ENCODE measurements at places on chromosomes 1 and 21.

DNA sequence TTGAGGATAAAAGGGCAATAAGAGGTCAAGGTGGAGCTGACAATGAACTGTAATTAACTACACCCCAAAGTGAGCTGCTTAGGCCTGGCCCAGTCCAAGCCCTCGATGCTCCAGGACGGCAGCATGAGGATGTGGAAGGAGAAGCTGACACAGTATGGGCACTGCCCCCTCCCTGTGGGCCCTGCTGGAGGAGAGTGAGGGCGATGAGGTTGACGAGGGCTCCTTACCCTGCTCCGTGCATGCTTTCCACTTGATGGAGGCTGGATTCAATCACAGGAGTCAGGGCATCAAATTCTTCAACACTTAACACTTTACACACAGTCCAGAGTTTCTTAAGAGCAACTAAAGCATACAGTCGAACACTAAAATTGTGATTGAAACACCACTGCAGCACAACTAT lies 32.4 kb downstream of the COA6 start:
- DNase-seq: no peak

DNA sequence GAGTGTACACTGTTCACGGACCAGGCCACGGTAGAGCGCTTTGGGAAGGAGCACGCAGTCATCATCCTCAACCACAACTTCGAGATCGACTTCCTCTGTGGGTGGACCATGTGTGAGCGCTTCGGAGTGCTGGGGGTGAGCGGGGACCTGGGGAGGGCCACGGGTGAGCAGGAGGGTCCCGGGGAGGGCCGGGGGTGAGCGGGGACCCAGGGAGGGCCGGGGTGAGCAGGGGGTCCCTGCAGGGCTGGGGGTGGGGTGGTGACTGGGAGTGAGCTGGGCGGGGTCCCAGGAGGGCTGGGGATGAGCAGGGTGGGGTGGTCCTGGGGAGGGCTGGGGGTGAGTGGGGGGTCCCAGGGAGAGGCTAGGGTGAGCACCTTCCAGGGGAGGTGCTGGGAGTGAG lies 44.1 kb upstream of the TRAPPC10 start:
- no peak for DNase-seq

GRCh38 chr1:107681001-107681479 lies 283.9 kb downstream of the VAV3 start:
- DNase-seq: no peak

GRCh38 chr1:176617881-176618280 lies 154.9 kb downstream of the PAPPA2 start:
- DNase-seq: no peak

DNA sequence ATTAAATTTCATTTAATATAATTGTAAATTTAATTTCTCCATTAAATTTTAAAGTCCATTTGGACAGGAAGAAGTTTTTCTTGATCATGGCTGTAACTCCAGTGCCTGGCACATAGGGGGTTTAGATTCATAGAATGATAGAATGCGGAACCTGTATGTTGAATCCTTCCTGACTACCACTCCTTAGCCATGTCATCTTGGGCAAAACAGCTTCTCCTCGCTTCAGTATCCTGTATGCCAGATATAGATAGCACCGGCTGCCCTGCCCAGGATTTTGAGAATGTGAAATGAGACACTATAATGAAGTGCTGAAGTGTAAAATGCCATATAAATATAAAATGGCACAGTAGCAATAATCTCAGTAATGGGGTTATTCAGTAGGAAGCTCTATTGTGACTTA lies 6.4 kb downstream of the DYRK1A start:
- DNase-seq: no peak

GRCh38 chr1:209761011-209761635 lies 5.3 kb downstream of the TRAF3IP3 start:
- DNase-seq: no peak

DNA sequence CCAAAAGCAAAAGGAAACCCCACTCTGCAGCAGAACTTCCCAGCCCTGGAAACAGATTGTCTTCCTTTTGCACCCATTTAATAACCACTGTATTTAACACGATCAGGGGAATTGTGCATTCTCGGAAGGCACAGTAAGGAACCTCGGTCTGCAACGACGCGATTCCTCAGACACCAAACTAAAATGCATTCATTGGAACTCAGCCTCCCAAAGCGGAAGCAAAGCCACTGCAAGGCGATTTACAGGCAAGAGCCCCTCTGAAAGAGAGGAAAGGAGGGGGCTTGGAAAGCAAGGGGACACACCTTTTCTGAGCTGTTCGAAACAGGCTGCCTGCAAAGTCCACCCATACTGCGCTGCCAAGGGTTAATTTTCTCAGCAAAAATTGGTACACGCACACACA lies 297.7 kb downstream of the OMA1 start:
- no peak for DNase-seq

GRCh38 chr1:159580340-159580739 lies 7.3 kb upstream of the APCS start:
- DNase-seq: no peak

DNA sequence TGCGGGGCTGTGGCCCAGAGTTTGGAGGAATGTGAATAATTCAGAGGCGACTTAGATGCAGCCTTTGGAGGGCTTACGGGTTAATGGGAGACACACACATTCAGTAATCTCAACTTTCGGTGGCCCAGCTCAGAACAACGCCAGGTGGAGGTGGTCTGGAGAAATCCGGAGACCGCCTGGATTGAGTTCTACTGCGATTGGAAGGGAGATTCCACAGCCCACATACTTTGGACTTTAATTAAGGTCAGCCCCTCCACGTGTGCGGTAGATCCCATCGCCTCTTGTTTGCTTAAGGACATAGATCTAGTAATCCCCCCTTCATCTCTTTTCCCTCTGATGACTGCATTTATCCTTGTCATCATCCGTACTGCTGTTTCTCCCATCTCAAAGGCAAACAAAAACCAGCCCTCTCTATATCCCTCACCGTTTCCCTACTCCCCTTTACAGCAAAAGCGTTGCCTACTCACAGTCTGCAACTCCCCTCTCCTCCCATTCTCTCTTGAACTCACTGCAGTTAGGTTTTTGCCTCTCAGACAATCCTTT lies 720 bp upstream of the BSDC1 start:
- DNase-seq: no peak

DNA sequence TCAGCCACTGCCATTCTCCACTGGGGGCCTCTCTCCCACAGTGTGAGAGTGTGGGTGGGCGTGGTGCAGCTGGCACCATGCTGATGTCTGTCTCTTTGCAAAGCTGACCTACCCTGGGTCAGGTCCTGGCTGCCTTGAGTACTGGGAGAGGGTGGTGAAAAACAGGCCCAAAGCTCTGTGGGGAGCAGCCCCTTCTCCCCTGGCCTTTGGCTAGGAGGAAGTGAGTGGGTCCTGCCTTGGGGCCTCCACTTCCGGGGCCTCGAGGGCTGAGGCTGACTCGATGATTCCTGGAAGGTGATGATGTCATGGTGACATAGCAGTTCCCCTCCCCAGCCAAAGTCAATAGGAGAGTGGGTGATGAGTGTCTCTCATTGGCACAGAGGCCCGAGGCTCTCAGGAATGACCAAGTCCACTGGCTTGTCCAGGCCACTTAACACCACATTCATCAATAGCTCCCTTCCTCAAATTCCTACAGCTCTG lies 53.0 kb downstream of the IER5 start:
- DNase-seq: peak; percentile 85

- peak; percentile 6 for DNase-seq
Measured at GRCh38 chr1:20376880-20377494, 86.3 kb downstream of the VWA5B1 start.

DNA sequence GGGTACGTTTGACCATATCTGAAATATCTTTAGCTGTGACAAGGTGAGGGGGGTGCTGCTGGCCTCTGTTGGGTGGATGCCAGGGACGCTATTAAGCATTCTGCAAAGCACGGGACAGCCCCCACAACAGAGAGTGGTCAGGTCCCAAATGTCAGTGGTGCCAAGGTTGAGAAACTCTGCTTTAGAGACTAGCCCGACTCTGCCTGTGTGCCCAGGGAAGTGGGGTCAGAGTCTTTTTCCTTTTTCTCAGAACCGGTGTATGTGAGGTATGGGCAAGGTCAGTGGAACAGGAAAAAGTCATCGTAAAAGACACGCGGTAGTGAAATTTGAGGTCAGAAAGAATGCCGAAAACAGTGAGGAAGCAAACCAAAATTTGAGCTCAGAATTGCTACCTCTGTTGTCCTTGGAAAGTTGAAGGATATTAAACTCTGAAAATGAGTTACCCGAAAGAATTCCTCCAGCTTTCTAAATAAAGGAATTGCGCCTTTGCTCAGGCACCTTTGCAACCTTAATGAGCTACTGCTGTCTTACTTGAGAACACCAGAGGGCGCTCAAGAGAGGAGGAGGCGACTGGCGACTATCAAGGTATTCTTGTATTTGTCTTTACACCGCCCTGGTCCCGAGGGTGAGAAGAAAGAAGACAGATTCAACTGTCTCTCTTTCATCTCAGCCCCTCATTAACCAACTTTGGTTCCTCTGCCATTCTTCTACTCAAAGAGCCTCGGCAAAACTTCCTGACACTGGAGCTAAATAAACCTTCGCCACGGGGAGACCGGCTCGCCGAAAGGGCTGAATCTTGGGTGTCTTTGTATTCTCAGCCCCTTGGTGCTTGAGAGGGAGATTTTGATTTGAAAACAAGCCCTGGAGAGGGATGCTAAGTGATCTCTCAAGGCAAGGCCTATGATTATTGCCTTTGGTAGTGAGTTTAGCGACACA lies 85.4 kb upstream of the OLIG2 start:
- peak; percentile 27 for DNase-seq

DNA sequence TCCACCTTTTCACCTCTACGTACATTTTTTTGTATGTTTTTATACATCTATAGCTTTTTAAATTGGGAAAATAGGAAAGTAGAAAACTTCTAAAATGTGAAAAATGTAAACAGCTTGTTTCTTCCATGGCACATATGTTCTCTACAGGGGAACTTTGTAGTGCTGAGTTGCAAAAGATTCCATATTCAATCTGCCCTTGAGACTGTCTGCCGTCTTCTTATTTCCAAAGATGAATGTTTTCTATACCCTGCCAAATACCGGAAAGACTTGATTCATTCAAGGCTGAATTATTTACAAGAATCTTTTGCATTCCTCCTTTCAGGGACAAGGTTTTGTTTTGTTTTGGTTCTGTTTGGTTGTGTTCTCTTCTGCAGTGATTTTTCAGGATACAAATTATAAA lies 1334.5 kb upstream of the ADGRL4 start:
- DNase-seq: no peak

GRCh38 chr1:38917337-38917736 lies 24.3 kb downstream of the RHBDL2 start:
- no peak for DNase-seq

DNA sequence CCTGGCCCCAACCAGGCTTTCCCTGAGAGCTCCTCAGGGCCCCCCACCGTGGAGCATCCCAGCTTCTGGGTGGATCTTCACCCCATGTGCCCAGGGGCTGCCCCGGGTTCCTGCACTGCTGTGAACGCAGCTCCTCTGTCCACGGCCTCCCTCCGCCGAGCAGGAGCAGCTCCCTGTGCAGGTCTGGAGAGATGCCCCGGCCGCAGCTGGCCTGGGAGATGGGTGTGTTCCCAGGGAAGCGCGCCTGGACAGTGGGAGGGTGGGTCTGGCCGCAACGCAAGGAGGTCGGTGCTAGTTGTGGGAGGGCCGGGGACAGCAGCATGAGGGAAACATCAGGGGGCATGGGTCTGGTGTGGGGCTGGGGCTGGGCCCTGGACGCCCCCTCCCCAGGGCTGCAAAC lies 71.3 kb downstream of the MORN1 start:
- no peak for DNase-seq

- DNase-seq: no peak
Measured at GRCh38 chr1:71273334-71273733, 192.5 kb upstream of the ZRANB2 start.

DNA sequence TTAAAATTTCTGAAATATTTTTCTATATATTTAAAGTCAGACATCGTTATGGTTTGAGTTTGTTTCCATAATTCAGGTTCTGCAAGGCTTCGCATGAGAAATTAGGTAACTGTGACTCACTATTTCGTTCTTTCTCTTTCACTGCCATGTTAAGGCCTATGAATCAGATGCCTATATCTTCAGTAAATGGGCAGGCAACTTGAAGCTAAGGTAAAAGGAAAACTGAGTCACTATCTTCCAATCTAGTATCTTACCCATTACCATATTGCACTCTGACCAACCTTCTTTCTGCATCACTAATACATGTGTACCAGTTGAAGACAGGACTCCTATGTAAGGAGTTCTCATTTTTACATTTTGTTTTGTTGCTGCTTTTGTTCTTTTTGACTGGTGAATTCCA lies 37.8 kb downstream of the PYHIN1 start:
- no peak for DNase-seq

DNA sequence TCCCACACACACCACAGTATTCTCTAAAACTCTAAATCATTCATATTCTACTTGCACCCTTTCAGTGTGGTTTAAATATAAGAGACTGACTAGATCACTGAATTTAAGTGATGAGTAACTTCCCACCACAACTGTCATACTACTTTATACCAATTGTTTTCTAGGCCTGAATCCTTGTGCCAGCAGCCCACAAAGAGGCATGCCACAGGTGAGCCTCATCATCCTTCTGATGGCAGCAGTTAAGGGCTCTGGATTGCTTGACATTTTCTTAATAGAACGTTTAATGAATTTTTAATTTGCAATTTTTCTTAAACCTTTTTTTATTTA lies 9.6 kb downstream of the C1orf105 start:
- DNase-seq: no peak

All from NCI-H460 (cell line).